ENCODE measurements at places on chromosomes 11 and 22.

DNA sequence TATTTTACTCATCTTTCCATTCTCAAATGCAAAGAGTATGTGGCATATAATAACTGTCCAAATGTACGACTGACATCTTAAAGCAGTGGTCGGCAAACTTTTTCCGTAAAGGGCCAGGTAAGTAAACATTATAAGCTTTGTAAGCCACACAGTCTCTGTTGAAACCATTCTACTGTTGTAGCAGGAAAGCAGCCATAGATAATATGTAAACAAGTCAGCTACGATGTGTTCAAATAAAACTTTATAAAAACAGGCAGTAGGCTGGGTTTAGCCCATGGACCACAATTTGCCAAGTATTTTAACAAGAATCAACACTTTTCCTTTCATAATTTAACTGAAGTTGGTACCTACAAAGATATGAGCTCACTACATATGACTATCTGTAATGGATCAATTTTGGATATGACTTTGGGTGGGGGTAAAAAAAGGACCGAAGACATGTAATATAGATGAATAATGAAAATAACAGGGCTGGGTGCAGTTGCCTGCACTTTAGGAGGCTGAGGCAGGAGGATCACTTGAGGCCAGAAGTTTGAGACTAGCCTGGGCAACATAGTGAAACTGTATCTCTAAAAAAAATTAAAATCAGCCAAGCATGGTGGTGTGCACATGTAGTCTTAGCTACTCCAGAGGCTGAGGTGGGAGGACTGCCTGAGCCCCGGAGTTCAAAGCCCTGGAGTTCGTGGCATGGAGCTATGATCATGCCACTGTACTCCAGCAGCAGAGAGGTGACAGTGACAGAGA, 5.7 kb downstream of the RDX start:
- DNase-seq, result no peak

DNA sequence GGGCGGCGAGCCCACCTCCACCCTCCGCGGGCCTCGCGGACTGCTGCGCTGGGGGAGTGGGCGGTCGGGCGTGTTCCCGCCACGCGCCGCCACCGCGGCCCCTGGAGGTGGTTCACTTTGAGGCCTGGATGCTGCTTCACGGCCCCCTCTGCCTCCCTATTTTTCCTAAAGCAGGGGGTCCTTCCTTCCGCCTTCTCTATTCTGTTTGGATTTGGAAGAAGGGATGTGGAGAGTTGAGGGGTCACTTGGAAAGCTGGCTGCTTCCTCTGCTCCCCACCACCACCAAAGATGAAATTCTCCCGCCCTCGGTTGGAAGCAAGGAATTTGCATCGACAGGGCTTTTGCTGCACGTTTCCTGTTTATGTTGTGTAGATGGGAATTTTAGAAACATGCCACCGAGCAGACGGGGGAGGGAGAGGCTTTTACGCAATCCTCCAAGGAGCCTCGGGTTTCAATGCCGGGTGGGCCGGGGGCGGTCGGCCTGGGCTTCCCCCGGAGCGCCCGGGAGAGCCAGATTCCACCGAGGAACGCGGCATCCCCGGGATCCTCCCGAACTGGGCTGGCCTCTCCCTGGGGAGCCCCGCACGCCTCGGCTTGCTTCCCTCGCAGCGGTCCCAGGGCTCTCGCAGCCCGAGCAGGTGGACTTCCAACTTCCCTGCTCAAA, 403 bp upstream of the SBF2 start:
- peak; percentile 76 for DNase-seq

DNA sequence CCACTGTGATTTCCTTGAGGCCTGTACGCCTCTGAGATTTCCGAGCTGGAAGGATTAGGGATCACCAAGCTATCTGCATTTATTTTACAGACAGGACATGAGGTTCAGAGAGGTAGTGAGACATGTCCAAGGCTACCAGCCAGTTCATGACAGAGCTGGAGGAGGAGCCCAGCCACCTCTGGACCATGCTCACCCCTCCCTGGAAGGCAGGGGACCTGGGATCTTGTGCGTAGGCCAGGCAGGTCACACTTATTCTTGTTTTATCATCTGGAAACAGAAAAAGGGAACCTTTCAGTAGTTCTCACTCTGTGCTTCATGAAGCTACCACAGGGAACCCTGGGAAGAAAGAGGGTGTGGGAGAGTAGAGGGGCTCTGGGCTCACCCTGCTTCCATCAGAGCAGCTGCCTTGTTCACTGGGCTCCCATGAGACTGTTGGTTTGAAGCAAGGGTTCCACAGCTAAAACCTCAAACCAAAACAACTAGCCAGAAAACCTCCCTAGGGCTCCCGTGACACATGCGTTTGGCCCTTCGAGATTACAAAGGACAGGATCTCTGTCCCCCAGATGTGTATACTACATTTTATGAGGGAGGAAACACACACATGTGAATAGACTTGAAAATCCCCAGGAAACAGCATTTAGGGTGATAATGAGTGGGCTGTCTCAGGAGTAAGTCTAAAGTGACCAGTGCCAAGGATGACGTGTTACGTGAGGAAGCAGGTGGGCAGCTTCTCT, 106.4 kb downstream of the DSCAML1 start:
- no peak for DNase-seq

- DNase-seq, result no peak
Observed at GRCh38 chr22:33772745-33773144, 147.5 kb downstream of the LARGE1 start.

GRCh38 chr11:34585735-34586487, 35.0 kb upstream of the EHF start:
- peak; percentile 72 for DNase-seq

DNA sequence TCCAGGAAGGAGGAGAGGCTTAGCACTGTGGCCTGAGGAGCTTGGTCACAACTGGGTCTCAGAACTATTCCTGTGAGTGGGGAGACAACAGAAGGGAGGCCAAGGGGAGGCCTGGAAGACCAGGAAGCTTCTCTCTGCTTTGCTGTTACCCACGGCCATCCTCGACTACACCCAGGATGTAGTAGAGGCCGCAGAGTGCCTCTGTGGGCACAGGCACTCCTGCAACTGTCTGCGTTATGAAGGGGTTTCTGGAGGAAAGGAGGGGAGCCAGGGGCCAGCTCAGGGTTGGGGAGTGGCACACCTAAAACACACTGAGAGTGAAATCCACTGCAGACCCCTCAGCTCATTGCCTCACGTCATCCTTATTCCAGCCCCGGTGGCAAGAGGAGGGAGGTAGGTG, 3.8 kb upstream of the MFRP start:
- DNase-seq, result no peak

DNA sequence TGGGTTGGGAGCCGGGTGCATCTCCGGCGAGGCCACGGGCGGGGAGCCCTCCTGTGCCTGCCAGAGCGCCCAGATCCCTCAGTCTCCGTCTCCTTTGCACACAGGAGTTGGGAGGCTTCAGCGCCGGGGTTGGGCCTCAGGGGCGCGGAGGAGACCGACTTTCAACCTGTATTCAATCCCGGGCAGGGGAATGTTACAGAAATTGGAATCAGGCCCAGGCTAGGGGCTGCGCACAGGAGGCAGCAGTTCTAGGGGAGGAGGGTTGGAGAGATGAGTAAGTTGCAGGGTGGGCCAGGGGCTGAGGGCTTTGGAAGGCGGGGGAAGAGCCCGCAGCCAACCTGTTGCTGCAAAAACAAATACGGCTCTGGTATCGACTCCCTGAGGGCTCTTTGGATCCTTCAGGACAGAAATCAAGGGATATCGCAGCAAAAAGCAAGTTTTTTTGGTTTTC, 640 bp upstream of the KCNA4 start:
- no peak for DNase-seq

DNA sequence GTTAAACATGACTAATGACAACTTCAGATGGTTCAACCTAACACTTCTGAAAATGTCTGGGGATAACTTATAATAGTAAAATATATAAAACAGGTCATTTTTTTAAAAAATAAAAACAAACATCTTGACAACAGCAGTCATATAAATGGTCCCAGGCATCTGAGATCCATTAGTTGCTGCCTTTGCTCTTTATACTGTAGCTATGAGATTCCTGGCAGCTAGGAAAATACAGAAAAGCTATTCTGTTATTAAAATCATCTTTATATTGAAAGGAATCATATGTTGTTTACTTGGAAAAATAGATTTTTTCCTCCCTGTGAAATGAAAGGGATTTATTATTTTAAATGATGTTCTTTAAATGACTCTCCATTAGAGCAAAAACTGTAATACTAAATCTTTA, 55.7 kb upstream of the DEUP1 start:
- no peak for DNase-seq

GRCh38 chr22:46043339-46043738, 66.4 kb upstream of the WNT7B start:
- no peak for DNase-seq

GRCh38 chr11:79412761-79413160, 28.1 kb downstream of the TENM4 start:
- no peak for DNase-seq

Measured in RKO (cell line).